ENCODE measurements at places on chromosomes 5 and 9.

- no peak for DNase-seq
Measured at GRCh38 chr5:90224342-90224741, 185.2 kb downstream of the CETN3 start.

- DNase-seq: no peak
Measured at GRCh38 chr5:121693864-121694263, 157.8 kb upstream of the FTMT start.

DNA sequence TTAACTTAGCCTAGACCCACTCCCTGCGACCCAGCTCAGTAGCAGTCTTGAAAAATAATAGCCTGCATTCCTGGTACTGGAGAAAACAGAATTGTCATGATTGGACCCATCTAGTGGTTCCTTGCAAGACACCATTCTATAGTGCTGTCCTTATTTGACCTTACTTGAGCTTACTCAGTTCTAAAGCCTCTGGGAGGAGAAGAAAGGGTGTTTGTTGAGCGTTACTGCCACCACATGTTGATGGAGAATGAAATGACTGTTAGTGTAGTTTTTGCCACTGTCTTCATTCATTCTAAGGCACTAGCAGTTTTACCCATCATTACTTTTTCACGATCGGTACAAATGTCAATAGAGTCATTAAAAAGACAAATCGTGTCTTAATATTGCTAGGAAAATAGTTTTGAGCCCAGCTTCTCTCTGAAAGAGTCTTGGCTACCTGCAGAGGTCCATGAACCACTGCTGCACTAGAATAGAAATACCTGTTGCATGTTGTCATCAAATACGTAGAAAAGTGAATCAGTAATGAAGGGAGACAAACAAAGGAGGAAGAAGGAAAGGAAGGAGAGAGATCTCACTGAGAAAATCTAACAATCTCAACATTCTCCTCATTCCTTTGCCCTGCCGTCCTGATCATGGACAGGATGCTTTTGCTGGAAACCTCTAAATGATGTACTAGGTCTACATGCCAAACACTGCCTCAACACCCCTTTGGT lies 96.0 kb downstream of the LIX1 start:
- DNase-seq: no peak

GRCh38 chr5:58486290-58486689 lies 4.9 kb upstream of the GAPT start:
- DNase-seq: no peak

DNA sequence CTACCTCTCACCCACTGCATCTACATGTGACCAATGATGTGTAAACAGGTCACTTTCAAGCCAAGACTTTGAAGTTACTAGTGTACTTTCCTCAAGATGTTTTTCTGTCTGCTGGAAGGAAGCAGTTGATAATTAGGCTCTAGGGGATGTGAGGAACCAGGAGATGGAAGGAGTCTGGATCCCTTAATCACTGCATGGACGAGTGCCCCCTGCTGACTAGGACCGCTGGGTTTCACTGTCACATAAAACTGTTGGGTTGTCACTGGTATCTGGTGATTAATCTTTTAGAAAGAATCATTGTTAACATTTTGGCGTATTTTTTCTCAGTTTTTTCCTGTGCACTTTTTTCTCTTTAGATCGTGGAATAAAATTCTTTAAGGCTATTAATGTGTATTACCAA lies 79.5 kb downstream of the SREK1 start:
- DNase-seq: peak; percentile 21

DNA sequence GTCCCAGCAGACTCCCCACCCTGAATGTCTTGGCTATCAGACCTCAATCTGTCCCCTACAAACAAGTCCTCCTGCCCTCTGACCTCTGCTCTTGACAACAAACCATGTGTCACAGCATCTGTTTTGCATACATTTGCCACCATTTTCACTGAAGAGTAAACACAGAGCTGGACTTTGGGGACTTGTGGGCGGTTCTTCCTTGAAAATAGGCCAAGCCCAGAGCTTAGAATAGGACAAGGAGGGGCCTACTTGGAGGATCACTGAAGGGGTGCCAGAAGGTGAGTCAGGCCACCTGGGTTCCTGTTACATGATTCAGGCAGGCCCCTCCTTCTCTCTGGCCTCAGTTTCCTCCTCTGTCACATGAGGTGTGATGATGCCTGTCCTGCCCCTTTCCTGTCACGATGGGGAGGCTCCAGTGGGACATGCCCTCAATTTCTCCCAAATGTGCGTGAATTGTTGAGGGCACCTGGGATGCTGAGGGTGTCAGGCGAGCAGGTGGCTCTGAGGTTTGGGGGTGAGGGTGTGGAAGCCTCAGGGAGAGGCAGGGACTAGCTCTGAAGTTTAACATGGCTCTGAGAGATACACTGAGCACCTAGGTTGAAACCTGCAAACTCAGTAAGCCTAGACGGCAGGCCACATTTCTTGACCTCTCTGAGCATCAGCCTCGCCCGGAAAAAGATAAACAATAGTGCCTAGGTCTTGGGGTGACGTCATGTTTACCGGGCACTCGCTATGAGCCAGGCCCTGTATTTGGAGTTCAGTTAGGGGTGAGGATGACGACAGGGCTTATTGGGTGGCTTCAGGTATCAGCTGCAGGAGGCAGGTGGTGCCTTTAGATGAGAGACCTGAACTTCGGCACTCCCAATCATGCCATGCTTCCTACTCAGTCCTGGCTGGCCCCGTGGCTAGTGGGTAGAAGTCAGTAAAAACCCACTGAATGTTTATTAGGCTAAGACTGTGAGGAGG lies 107.6 kb upstream of the PITX1 start:
- peak; percentile 28 for DNase-seq

GRCh38 chr5:89556215-89556913 lies 673.4 kb upstream of the MEF2C start:
- DNase-seq: peak; percentile 69

GRCh38 chr5:174500636-174501035 lies 223.7 kb upstream of the MSX2 start:
- DNase-seq: no peak

- DNase-seq: no peak
Measured at GRCh38 chr9:268616-269015, 54.0 kb downstream of the DOCK8 start.

DNA sequence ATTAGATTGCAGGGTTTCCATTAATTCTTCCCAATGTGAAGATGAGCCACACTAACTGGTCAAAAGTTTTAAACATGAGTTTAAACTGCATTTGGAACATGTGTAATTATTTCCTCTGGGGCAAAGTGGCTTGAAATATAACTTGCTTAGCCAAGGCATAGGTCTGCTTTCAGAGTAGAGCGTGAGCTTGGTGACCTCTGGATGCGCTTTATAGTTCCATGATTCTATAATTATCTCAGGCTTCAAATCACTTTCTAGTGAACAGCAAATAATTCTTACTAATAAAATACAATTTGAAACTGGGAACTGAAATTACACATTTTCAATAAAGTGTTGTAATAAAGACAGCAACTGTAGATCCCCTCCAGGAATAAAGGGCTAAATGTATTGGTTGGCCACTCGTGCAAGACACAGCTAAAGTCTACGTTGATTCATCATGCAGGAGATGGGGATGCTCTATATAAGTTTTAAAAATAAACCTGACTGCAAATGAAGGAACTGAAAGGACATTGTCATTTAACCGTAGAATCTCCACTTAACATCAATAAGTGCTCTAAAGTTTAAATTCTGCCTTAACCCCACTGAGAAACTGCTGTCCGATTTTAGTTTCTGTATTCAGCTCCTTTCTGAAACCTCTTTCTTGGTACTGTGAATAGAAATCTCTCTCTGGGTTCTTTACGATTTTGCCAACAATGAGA lies 460.0 kb downstream of the PSAT1 start:
- DNase-seq: no peak

GRCh38 chr5:52783226-52783959 lies 4.3 kb upstream of the ITGA1 start:
- no peak for DNase-seq

- no peak for DNase-seq
Measured at GRCh38 chr5:37836235-37836591, 3.6 kb downstream of the GDNF start.

DNA sequence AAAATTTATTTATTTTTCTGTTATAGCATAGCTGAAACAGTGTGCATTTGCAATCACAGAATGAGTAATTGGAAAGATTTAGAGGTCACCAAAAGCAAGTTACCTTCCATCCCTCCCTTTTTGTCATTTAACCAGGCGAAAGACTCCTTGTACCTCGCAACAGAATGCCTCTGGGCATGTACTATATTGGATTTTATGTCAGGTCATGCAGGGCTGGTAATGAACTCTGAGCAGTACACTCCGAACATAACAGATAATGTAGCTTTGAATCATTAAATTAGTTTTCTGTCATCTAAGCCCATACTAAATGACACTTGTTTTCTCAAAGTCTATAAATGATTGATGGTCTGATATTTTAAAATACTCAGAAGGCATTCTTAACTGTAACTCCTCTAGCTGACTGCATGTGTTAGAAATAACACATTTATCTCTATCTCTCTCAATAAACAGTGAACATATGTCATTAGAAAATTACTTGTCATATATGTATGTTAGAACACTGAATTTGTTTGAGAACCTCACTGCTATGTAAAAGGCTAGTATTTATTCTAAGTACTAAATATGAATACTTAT lies 541.2 kb downstream of the CDH10 start:
- DNase-seq: no peak

DNA sequence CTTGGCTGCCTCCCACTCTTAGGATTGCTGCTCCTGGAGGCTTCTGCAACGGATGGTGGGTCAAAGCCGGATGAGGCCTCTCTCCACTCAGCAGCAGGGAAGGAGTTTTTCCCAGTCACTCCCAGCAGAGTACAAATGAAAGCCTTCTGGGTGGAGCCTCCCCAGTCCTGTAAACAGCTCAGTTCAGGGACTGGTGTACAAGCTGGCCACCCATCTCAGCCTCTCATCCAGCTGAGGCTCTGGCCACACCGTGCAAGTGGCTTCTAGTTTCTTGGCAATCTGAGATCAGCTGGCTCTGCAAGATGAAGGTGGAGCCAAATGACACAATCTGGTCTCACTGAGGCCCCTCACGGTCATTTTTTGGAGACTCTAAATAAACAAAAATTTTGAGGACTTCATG lies 10.0 kb downstream of the GPX3 start:
- DNase-seq: no peak

- no peak for DNase-seq
Measured at GRCh38 chr5:68771732-68772131, 322.1 kb upstream of the SLC30A5 start.

GRCh38 chr9:86287013-86287412 lies 4.7 kb upstream of the ISCA1 start:
- no peak for DNase-seq

DNA sequence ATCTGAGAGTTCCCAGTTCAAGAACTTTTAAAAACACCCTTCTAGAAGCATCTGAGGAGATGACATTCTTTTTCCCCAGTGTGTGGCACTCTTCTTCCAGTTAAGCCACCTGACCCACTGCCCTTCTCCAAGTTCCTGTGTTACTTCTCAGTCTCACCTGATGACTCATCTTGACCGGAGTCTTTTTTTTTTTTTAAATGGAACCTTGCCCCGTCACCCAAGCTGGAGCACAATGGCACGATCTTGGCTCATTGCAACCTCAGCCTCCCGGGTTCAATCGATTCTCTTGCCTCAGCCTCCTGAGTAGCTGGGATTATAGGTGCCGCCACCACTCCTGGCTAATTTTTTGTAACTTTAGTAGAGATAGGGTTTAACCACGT lies 224.1 kb upstream of the DAB2 start:
- peak; percentile 88 for DNase-seq

DNA sequence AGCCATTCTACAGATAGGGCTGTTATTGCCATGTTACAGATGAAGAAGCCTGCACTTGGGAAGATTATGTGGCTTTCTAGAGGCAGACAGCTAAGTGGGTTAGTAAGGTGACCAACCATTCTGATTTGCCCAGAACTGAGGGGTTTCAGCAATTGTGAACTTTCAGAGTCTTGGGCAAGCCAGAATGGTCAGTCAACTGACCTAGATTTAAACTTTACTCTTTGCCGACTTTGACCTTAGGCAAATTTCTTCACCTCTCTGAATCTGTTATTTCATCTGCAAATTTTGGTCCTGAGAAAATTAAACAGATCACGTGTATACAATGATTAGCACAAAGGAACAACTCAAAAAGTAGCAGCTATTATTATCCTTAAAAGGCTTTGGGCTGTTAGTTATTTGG lies 20.4 kb upstream of the TNFSF8 start:
- no peak for DNase-seq

GRCh38 chr5:113242481-113243348 lies 192.1 kb downstream of the TSSK1B start:
- DNase-seq: no peak

DNA sequence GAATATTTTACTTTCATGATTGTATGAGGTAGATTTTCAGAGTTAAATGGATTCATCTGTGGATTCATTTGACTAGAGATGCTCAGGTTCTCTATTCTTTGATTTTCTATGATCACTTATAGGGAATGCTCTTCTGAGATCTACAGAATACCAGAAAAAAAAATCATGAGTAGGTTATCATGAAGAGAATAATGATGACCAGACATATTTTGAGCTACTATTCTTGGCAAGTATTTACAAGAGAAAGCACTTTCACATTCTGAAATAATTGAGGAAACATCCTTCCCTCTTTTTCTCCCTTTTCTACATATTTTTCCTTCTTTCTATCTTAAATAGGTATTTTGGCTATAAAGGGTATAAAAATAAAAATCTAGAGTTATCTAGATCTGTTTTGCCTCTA lies 543.0 kb upstream of the TUSC1 start:
- no peak for DNase-seq

GRCh38 chr5:61263561-61264272 lies 68.3 kb upstream of the ZSWIM6 start:
- no peak for DNase-seq

DNA sequence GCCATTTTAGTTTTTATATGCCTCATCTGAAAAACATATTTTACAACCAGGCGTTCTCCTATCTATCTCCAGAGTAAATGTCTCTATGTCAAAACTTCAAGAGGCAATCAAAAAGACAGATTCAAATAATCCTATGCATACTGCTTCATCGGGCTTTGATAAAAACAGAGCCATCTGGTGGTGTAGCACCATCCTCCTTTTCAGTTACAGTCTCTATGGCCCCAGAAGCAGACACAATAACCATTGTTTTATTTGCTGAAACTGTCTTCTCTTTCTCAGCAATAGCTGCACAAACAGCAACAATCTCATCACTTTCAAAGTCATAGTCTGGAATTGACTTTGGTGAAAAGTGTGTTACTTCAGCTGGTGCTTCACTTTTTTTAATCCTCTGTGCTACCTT lies 36.3 kb downstream of the PTGER4 start:
- no peak for DNase-seq

GRCh38 chr5:73777192-73777591 lies 151.2 kb downstream of the ARHGEF28 start:
- no peak for DNase-seq

- no peak for DNase-seq
Measured at GRCh38 chr5:110134963-110135935, 445.5 kb downstream of the MAN2A1 start.

Measured in HCT116 (cell line).